SHP77 treated with DMSO at 0.1 percent for 48 hours (cell line): ENCODE measurements at places on chromosomes 16 and 17.

GRCh38 chr17:28712705-28713415 lies 1.2 kb upstream of the PROCA1 start:
- no peak for DNase-seq

DNA sequence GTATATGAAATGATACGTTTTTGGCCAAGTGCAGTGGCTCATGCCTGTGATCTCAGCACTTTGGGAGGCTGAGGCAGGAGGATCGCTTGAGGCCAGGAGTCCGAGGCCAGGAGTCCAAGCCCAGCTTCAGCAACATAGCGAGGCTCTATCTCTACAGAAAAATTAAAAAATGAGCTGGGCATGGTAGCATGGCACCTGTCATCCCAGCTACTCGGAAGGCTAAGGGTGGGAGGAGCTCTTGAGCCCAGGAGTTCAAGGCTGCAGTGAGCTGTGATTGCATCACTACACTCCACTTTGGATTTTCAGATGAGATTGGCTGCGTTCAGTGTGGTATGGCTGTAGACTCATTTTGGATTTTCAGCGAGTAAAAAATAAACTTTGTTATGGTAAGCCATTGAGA lies 112.4 kb downstream of the DNAH3 start:
- no peak for DNase-seq

GRCh38 chr17:50956750-50957523 lies 90.8 kb upstream of the TOB1 start:
- DNase-seq, result peak; percentile 67

- no peak for DNase-seq
Observed at GRCh38 chr16:27489906-27490305, 59.8 kb downstream of the GTF3C1 start.

- no peak for DNase-seq
Observed at GRCh38 chr17:6639586-6640535, 650 bp downstream of the KIAA0753 start.

- no peak for DNase-seq
Observed at GRCh38 chr17:76986365-76986764, 118.2 kb downstream of the MGAT5B start.

- DNase-seq, result no peak
Observed at GRCh38 chr17:34095106-34095505, 160.0 kb upstream of the CCL2 start.

GRCh38 chr16:2507665-2508064 lies 6.1 kb upstream of the ATP6V0C start:
- no peak for DNase-seq

DNA sequence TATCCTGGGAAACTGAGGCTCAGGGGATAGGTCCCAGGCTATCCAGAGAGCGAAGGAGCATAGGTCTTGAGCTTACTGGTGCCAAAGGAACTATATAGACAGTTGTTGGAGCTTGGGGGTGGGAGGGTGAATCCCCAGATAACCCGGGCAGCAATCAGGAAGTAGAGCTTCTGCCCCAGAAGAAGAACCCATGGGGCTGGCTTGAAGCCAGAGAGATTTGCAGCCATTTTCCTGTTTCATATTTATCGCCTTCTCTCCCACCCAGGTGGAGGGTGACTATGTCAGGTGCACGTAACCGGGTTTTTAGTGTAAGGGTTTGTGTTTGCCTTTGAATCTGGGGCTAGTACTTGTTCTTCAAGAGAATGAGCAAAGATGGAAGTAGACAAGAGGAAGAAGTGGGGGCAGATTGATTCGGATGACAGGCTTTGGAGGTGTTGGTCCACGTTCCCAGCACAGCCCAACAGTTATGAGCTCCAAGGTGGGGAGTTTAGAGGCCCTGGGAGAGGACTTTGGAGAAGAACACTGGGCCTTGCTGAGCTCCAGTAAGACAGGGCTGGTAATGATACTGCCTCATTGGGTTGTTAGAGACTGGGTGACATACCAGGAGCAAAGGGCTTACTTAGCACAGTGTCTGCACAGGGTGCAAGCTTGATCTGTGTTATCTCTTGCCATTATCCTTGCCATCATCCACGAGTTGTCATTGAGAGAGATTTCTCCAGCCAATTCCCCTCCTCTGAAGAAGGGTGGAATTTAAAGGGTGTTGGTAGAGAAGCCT lies 145.6 kb downstream of the CCDC182 start:
- no peak for DNase-seq

GRCh38 chr16:55566432-55567175 lies at the start of gene CAPNS2:
TSS of gene CAPNS2 (plus strand) at chr16:55566684. CDS start at chr16:55566757, 73 bp downstream.
- DNase-seq, result no peak

DNA sequence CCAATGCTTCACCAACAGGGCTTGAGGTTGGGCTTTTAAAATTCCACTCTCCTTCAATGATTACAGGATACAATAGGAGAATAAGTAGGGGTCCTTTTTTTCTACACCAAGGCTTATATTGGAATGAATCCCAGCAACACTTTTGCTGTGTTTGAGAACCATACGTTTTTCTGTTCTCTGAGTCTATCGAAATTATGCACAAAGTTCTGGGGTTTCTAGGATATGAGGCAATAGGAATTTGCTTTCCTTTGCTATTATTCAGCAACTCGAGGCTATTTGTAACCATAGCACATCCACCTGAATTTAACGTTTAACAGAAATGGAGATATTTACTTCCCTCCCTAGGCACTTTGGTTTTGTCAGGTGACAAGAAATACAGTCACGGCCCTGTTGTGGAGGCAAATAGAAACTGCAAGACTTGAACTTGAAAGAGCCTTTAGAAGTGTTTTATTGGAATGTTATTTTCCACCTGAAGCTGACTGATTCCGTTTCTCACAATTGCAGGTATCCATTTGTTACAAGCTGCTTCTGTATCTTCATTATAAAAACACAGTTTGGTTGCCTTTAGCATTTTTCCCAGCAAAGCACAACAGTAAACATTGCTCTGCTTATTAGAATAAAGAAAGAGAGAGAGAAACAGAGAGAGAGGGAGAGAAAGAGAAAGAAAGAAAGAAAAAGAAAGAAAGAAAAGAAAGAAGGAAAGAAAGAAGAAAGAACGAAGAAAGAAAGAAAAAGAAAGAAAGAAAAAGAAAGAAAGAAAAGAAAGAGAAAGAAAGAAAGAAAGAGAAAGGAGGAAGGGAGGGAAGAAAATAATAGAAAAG lies 109.6 kb downstream of the HS3ST3A1 start:
- no peak for DNase-seq

DNA sequence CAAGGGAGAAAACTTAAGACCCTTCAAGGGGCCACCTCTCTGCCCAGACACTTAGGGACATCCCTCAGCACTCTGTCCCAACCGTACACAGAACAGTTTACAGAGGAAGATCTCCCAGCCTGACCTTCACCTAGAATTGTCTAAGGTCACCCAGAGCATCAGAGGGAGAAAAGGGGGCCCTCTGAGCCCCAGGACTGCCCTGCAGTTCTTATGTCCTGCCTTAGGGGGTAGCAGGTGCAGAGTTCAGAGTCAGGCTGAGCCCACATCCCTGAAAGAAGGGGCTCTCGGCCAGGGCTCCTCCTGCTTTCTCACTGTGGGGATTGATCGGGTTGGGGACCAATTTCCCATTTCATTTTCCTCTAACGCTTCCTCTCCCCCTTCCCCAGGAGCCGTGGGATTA lies 15.4 kb downstream of the CA4 start:
- DNase-seq, result no peak

GRCh38 chr16:88782454-88783390 lies 2.3 kb downstream of the PIEZO1 start:
- DNase-seq, result no peak

- no peak for DNase-seq
Observed at GRCh38 chr17:50310455-50311111, 35.3 kb upstream of the XYLT2 start.

- no peak for DNase-seq
Observed at GRCh38 chr17:37735165-37735564, 9.7 kb downstream of the HNF1B start.

DNA sequence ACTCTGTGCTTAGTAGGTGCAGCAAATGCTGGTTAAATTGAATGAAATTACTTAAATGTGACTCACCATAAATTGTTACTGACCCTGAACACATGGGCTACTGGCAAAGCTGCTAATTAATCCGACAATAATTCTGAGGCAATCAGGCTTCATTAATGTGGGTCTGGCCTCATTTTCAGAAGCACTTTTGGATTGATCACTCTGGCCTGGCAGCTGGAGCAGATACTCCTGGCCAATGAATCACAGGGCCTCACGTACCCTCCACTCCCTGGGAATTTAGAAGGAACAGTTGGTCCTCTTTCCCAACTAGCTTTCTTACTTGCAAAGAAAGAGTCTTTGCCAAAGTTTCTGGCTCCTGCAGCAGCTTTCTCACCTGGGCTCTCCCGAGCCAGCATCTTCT lies 162.0 kb upstream of the ZKSCAN2 start:
- no peak for DNase-seq

GRCh38 chr16:5379954-5380353 lies 282.4 kb upstream of the EEF2KMT start:
- no peak for DNase-seq
